ENCODE measurements at places on chromosomes 4 and X. TPM values are rescaled to one million over a fixed set of nuclear protein-coding genes. Genes with fewer than 3 reads are reported as not detected.

The SH2D1A gene
- not detected for total RNA-seq

DNA sequence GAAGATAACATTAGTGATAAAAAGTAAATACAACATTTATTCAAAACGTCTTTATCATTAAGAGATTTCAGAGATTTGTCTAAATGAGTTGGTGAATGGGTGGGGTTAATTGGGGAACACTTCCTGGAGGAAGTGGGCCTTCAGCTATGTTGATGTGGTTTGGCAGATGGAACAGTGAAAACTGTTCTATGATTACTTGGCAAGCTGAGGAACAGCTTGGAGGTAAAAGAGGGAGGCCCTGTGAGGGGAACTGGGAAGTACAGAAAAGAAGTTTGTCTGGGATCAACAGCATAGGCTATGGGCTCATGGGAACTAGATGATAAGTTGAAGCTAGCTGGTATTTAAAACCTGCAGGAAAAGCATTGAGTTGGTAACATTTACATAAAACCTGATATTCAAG, 26.0 kb downstream of the OCRL start:
- no peak for DNase-seq

- no peak for DNase-seq
Measured at GRCh38 chr4:113371111-113371510, 321.7 kb downstream of the ANK2 start.

DNA sequence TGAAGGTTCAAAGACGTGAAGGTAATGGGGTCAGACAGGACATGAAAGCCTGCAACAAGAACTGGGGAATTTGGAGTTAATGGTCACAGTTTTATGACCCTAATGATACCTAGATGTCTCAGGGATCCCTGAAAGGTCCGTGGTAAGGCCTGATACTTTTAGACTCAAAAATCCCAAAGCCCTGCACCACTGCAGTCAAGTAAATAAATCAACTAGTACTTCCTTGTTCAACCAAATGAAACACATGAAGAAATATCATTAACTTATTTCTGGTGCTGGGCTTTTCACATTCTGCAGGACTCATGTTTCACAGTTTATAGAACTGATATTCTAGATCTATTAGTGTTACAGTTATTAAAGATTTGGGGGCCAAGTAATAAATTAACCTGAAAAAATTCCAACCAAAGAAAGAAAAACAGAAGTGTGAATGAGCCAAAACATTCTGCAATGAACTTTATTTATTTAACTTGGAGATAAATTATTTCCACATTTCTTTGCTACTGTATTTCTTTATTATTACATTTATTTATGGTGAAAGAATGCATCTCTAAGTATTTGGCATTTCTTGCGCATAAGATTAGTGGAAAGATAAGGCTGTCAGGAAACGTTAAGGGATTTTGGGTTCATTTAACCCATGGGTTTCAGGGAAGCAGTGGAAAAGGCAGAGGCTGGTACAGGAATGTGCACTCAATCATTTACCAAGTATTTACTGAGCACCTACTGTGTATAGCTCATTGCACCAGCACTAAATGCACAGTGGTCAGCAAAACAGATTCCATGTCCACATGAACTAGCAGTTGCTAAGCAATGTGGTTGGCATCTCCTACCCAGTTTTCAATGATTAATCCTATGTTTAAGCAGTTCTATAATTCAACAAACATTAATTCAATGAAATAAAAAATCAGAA, 8.7 kb downstream of the WDFY3 start:
- no peak for DNase-seq

The KLHL15 gene
- 4.7 TPM for total RNA-seq
